Stimulated activated CD4-positive, alpha-beta T cell treated with anti-CD3 and anti-CD28 coated beads, TNF-alpha, amount 100 ng/mL, for 4 hours (primary cell): ENCODE measurements at places on chromosomes 3 and 15.

- no peak for DNase-seq
Observed at GRCh38 chr3:30754426-30754825, 140.0 kb downstream of the GADL1 start.

GRCh38 chr3:66986406-66986805 is 11.7 kb upstream of the KBTBD8 start:
- DNase-seq, result no peak

DNA sequence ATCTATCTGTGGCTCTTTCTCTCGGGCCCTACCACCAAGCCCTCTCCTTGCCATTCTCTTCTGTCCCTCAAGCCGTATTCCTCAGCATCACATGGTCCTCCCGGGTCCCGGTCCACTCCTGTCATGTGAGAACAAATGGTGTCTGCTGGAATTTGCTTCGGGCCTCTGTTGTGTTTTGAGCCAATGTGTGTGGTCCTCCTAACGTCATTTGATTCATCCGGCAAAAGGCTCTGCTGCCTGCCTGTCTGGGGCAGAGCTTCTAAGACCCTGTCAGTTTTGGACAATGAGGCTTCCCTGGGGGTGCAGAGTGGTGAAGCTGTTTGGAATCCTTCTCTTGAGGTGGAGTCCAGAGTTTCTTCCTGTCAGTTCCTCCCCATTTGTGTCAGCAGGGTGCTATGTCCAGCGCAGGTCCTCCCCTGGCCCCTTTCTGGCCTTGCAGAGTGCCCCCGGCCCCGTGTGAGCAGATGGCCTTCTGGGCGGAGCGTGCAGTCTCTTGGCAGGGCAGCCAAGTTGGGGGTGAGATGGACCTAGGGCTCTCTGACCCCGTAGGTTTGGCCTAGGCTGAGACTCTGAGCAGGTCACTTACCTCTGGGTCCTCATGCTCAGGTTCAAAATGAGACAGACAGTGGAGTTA is 93.6 kb downstream of the APBA2 start:
- no peak for DNase-seq

GRCh38 chr15:33145447-33145846 is 49.1 kb downstream of the FMN1 start:
- no peak for DNase-seq

GRCh38 chr15:74235962-74236361 is at the start of gene CCDC33:
Gene CCDC33, plus strand, starts transcription at chr15:74236326. Its CDS starts 394 bp downstream, at chr15:74236720.
- no peak for DNase-seq

GRCh38 chr3:98021830-98022560 is 13.1 kb downstream of the GABRR3 start:
- no peak for DNase-seq

DNA sequence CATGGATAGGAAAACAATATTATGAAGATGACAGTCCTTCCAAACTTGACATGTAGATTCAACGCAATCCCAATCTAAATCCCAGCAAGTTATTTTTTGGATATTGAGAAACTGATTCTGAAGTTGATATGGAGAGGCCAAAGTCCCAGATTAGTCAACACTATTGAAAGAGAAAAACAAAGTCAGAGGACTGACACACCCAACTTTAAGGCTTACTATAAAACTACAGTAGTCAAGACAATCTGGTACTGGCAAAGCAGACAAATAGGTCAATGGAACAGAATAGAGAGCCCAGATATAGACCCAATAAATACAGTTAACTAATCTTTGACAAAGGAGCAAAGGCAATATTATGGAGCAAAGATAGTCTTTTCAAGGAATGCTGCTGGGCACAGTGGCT is 119.2 kb upstream of the ASB14 start:
- DNase-seq, result no peak

- no peak for DNase-seq
Observed at GRCh38 chr3:108036984-108037741, 53.7 kb downstream of the CD47 start.

GRCh38 chr3:187985647-187986046 is 168.3 kb upstream of the LPP start:
- DNase-seq, result no peak

GRCh38 chr15:42203891-42204290 is 4.2 kb downstream of the VPS39 start:
- no peak for DNase-seq

DNA sequence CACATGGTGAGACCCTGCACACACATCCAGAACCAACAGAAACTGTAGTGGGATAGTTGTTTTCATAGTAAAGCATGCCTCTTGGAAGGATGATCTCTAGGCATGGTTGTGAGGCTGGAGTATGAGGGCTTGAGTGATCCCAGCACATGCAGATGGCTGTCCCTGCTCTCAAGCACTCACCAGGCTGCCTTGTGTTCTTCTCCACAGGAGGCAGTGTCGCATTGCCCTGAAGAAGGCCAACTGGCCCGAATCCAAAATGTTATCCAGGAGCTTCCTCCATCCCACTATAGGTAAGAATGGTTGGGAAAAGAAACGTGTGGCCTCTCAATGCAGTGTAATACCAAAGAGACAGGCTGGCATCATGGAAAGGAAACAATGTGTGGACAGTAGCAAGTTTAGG is 82.7 kb downstream of the TMEM39A start:
- no peak for DNase-seq

- no peak for DNase-seq
Observed at GRCh38 chr15:40082195-40082883, 26.3 kb downstream of the BMF start.

DNA sequence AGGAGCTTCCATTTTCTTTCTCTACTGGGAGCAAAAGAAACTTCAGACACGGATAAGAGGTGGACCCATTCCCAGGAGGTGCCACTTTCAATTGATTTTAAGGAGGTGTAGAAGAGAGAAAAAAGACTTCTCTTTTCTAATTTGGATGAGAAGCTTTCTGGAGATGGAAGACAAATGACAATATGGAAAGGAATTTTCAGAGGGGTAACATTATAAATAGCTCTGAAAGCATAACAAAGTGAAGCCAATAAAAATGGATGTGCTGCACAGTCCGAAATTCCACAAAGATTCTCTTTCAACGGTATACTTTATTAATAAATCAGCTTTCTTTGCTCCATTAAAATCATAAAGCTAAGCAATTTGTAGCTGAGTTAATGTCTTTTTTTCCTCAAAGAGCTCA is 607.2 kb upstream of the MDFIC2 start:
- no peak for DNase-seq

- no peak for DNase-seq
Observed at GRCh38 chr15:99365242-99365641, 114.0 kb downstream of the LRRC28 start.

GRCh38 chr3:39121621-39122020 is 14.1 kb downstream of the TTC21A start:
- DNase-seq, result no peak

- DNase-seq, result no peak
Observed at GRCh38 chr3:113183748-113184661, 27.4 kb upstream of the BOC start.
